ENCODE measurements at places on chromosomes 11 and 22.
A peak's percentile ranks its signal among the peaks of the same experiment; 100 is the strongest.

GRCh38 chr11:18657673-18658072 is 23.5 kb upstream of the SPTY2D1 start:
- no peak for DNase-seq

- DNase-seq, result peak; percentile 74
Observed at GRCh38 chr11:12089473-12089872, 20.9 kb upstream of the MICAL2 start.

- no peak for DNase-seq
Observed at GRCh38 chr22:41870786-41871185, 37.9 kb downstream of the SREBF2 start.

DNA sequence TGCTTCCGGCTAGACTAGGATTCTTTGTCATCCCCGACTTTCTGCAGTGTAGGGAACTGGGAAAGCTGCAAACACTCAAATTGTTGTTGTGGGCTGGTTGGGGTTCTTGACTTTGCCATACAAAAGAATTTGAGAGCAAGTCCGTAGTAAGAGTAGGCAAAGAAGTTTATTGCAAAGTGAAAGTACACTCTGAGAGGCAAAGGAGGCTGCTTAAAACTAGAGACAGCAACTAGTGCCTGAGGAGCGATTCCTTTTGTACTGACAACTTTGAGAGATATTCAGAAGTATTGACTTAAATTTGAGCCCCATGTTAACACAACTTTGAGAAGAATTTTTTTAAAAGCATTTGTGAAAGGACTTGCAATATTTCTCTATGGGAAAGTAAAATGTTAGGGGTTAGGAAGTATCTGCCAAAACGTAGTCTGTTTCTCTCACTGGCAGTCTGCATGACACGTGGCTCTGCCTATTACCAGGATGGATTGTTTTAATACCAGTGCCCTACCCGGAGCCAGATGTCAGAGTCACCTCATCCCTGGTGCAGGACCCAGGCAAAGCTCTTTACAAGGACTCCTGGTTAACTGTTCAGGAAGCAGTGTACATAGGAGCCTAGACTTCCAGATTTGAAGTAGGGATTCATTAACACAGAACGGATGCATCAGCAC is 85.0 kb upstream of the CLPB start:
- no peak for DNase-seq

GRCh38 chr11:97610854-97611253 is 1221.0 kb downstream of the JRKL start:
- no peak for DNase-seq

GRCh38 chr22:47994601-47995263 is 1232.3 kb downstream of the TBC1D22A start:
- DNase-seq, result no peak

DNA sequence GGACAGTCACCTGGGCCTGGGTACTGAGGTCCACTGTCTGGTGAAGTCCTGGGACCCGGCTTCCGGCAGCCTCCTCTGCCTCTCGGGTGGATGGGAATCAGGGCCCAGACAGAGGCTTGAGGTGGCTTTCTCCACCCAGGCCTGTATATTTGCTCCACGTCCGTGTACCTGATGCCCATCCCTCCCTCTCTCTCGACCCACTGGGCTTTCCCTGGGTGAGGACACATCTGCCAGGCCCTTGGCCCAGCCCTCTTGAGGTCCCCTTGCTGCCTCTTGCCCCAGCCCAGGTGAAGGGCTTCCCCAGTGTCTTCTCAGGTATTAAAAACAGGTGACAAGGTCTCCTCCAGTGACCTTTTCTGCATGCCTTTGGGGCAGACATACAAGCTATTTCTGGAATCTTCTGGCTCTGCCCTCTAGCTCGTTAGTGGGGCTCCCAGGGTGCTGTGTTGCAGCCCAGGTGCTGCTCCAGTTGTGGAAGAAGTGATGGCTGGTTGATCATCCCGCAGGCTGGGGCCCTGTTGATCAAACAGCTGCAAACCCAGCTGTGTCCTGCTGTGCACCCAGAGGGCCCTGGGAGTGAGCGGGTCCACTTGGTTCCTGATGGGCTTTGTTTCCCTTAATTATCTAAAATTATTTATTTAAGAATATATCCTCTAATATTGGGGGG is 25.5 kb upstream of the ACR start:
- no peak for DNase-seq

- DNase-seq, result no peak
Observed at GRCh38 chr11:130553306-130553705, 104.9 kb downstream of the ADAMTS15 start.

- no peak for DNase-seq
Observed at GRCh38 chr11:72301486-72301885, 57.5 kb upstream of the PHOX2A start.

GRCh38 chr11:123212406-123212805 is 17.4 kb upstream of the CLMP start:
- no peak for DNase-seq

DNA sequence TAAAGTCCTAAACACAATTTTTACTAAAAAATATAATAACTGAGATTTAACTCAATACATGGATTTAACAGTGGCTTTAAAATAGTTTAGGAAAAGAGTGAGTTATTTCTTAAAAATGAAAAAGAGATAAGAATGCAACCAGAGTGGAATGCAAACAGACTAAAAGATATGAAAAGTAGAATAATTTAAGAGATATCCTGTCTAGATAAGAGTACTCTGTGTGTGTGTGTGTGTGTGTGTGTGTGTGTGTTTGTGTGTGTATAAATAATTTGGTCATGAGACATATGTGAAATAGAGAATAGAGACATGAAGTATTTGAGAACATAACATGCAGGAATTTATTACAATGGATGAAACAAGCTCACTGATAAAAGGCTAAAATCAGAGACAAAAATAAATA is 986.9 kb upstream of the CHORDC1 start:
- DNase-seq, result peak; percentile 4
